ENCODE measurements at places on chromosomes 6 and 20.

GRCh38 chr6:40887079-40887791 lies 151.8 kb downstream of the UNC5CL start:
- DNase-seq = no peak

- DNase-seq = peak; percentile 33
These were observed 159.8 kb upstream of the SALL4 start for GRCh38 chr20:51961964-51962761.

DNA sequence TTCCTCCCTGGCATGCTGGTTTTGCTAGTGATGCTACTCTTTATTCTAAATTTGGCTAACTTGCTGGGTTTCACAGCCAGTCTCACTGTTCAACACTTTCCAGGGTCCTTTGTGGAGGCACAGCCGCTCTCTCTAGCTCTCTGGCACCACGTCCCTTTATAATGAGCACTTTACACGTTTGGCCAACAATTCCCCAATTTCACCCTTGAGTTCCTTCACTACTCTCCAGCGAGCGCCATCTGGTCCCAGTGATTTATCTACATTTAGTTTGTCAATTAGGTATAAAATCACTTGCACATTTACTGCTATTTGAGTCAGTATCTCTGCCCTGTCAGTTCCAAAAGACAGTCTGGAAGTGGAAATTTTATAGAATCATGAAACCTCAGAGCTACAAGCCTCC lies 241.9 kb upstream of the MOCS1 start:
- DNase-seq = no peak

- peak; percentile 21 for DNase-seq
These were observed 5.5 kb downstream of the ITCH start for GRCh38 chr20:34368547-34368946.

DNA sequence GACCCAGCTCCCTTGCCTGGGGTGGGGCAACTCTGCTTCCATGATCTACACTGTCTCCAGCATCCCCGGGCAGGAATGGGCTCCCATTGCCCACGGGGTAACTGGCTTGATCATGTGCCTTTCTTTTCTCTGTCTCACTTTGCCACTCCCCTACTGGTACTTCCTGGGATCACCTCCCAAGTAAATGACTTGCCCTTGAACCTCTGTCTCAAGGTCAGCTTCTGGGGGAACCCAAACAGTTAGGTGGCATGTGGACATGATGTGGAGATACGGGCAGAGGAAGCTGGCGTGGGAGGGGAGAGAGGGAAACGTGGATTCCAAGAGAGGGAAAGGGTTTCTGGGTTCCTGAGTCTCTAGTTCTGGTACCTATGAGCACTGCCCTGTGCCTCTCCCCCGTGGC lies 63.8 kb upstream of the RALY start:
- no peak for DNase-seq

DNA sequence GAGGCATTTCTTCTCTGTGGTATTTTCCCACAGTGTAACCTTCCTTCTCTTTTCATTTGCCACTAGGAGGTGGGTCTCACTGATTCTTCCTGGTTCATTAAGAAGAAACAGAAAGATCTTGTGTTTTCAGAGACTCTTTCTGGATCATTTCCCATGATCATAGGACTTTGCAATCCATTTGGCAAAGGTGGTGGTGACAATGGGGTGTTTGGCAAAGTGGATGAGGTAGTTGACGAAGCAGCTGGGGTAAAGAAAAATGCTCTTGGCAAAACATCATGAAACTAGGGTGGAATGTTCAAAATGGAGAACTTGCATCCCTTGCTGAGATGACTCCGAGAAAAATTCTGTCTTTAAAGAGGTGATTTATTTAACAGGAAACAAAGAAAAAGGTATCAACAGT lies 50.6 kb downstream of the TRAF3IP2 start:
- peak; percentile 64 for DNase-seq

DNA sequence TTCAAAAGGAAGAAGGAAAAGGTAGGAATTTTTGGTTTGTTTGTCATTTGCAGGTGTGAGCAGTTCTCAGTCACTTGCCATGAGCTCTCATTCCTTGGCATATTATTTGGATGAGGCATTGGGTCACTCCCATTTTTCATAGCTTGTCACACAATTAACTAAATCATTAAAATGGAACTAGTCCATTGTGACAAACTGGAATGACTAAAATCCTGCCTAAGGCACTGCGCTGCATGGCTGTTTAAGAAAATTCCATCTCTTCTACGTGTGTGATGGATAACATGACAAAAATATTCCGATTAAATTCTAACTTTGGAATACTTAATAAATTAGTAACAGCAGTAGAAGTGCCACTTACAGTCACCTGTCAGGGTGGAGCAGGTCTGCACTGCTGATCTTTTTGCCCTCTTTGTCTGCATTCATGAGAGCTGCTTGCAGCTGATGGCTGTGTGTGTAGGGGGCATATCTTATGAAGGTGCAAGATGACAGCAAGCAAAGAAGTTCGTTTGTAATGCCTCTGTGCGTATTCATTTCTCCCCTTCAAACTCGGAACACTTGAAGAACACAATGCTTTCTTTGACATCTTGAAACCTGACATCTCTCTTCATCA lies 1292.6 kb upstream of the MAP3K7 start:
- DNase-seq = no peak

- no peak for DNase-seq
These were observed 90.4 kb downstream of the YTHDF1 start for GRCh38 chr20:63125581-63125837.

DNA sequence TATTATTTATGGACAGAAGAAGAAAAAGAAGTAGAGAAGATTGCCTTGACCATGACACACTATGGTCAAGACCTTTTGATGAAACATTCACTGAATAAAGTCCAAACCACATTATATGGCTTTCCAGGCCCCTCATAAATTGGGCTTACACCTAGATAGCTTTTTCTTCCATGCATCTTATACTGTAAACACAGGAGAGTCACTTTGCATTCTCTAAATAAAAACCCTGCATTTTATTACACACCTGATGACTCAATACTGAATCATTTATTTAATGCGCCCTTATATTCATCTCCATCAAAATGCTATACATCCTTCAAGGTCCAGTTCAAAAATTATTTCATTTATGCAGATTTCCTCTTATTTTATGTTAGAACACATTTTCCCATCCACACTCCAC lies 78.0 kb downstream of the COL21A1 start:
- no peak for DNase-seq

DNA sequence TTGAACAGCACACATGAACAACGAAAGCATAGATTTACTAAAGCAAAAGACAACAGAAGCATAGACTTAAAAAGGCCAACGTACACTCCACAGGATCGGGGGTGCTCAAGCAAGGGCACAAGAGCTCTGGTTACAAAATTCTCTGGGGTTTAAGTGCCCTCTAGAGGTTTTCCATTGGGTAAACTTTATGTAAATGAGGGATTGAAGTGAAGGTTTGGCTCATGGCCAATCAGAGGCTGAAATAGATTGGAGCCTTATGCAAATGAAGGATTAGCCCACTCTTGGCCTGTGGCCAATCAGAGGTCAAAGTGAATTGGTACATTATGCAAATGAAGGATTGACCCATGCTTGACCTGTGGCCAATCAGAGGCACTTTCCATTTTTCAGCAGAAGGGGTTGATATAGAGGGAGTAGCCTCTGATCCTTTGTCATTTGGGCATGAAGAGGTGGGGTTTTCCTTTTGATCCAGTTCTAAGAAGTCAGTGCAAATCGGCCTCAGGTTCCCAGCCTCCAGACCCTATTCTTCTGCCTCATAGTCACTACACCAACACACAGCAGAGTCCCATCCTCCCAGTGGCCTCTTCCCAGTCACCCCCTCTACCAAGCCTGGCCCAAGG lies 244.9 kb downstream of the THBS2 start:
- DNase-seq = peak; percentile 22

GRCh38 chr6:154894902-154895301 lies 100.2 kb upstream of the TIAM2 start:
- no peak for DNase-seq

DNA sequence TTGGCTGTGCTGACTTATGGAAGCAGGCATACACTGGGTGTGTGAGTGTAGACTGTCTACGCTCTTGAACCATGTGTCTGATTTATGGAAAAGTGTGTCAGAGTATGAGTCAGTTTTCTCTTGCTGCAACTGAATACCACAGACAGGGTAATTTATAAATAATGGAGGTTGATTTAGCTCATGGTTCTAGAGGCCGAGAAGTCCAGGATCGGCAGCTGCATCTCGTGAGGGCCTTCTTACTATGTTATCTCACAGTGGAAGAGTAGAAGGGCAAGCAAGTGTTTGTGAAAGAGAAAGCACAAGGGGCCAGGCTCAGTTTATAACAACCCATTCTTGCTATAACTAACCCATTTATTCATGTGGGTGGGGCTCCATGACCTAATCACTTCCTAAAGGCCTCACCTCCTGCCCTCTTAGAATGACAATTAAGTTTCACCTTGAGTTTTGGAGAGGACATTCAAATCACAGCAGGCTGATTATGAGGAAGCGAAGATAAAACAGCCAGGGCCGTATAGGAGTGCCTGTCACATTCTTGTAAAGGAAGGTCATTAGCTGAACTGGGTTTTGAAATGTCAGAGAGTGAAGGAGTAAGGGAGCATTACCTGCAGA lies 6.7 kb downstream of the GPR31 start:
- DNase-seq = no peak

DNA sequence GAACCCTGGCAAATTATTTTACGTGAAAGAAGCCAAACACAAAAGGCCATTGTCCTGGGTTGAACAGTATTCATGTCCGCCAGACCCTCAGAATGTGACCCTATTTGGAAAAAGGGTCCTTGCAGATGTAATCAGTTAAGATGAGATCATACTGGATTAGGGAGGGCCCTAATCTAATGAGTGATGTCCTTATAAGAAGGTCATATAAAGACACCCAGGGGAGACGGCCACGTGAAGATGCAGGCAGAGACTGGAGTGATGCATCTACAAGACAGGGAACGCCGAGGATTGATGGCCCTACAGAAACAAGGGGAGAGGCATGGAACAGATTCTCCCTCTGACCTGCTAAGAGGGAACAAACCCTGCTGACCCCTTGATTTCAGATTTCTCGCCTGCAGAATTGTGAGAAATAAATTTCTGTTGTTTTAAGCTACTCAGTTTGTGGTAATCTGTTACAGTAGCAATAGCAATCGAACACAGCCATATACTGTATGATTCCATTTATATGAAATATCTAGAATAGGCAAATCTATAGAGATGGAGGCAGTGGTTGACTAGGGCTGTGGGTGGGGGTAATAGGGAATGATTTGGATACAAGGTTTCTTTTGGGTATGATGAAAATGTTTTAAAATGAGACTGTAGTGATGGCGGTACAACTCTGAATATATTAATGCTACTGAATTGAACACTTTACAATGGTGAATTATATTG lies 132.9 kb upstream of the NUP153 start:
- DNase-seq = no peak

GRCh38 chr6:28393912-28394662 lies 5.5 kb downstream of the ZSCAN12 start:
- DNase-seq = peak; percentile 45

- peak; percentile 28 for DNase-seq
These were observed 532.7 kb downstream of the BCKDHB start for GRCh38 chr6:80639181-80639629.

- peak; percentile 47 for DNase-seq
These were observed 6.1 kb downstream of the FBXO5 start for GRCh38 chr6:152976749-152977148.

GRCh38 chr6:1113916-1114540 lies 197.9 kb upstream of the FOXQ1 start:
- DNase-seq = no peak

- peak; percentile 44 for DNase-seq
These were observed 248.2 kb upstream of the POU3F2 start for GRCh38 chr6:98586163-98586562.

DNA sequence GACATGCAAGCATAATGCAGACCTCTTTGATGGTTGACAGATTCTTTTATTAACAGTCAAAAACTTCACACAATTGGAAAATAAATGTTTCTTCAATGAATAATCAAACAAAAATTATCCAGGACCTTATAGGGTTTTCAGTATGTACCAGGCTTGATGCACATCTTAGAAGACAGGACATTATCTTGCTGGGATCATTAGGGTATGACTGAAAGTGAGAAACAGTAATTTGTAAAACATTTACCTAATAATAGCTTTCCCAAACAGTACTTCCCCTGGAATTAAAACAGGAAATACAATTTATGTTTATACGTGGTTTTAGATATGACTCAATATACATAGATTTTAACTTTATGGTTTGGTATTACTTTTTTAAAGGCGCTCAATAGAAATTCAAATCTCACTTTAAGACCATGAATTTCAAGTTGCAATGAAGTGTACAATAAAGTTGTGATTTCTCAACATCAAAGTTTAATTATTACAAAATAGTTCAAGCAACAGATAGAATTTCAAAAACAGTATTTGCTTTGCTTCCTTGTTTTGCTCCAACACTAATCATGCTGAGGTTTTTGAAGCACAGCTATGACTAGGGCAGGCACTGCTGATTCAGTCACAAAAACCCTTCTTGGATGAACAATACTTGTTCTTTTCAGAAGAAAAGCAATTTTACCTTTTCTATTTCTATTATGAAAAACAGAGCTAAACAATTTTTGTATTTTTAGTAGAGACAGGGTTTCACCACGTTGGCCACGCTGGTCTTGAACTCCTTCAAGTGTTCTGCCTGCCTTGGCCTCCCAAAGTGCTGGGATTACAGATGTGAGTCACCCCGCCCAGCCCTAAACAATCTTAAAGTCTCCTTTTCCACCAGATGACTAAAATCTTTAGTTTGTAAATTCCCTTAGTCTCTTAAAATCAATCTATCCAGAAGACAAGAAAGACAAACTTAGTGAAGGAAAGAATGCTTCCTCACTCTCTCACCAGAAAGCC lies 13.7 kb downstream of the SOD2 start:
- DNase-seq = no peak

GRCh38 chr20:49985617-49986016 lies 2.8 kb downstream of the SNAI1 start:
- no peak for DNase-seq

- DNase-seq = peak; percentile 3
These were observed 39.0 kb downstream of the AIG1 start for GRCh38 chr6:143099647-143100046.

DNA sequence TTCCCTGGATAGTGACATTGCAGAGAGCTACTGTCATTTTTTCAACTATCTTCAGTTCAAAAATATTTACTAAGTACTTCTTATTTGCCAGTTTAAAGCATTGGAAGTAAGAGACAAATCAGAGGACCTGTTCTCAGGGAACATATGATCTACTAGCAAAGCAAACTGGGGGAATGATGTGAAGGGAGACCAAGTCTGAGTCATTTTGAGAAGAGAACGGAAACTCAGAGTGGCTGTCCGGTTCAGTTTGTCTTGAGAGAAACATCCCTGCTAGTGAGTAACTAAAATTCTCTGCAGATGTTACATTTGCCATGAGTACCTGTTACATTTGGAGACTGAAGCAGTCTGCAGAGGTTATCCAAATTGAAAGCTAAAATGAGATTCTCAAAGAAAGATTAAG lies 118.3 kb downstream of the KCNQ5 start:
- no peak for DNase-seq

All from SK-MEL-5 (cell line).